Upper lobe of right lung (tissue), 1 donor: ENCODE measurements at places on chromosomes 11 and 22. TPM values are rescaled to one million over a fixed set of nuclear protein-coding genes. Genes with fewer than 3 reads are reported as not detected.
A peak's percentile ranks its signal among the peaks of the same experiment; 100 is the strongest.

A4GALT gene
- total RNA-seq, result 25.7 TPM

MPPED2 gene
- 1.3 TPM for total RNA-seq

GUCD1 gene
- 148 TPM for total RNA-seq

MMP1 gene
- total RNA-seq, result 19.1 TPM

- H3K27ac ChIP-seq, result no peak overlapping the region
- DNase-seq, result no peak
- no peak overlapping the region for H3K4me3 ChIP-seq
Measured at GRCh38 chr11:19767627-19768151, 55.1 kb downstream of the NAV2 start.

GRCh38 chr11:57787920-57788702, 26.5 kb downstream of the CTNND1 start:
- H3K27ac ChIP-seq, result peak overlapping the region; percentile 58
- DNase-seq, result no peak
- H3K27me3 ChIP-seq, result no peaks in the 10 kb centered on the region
- H3K36me3 ChIP-seq, result no peaks in the 10 kb centered on the region

DNA sequence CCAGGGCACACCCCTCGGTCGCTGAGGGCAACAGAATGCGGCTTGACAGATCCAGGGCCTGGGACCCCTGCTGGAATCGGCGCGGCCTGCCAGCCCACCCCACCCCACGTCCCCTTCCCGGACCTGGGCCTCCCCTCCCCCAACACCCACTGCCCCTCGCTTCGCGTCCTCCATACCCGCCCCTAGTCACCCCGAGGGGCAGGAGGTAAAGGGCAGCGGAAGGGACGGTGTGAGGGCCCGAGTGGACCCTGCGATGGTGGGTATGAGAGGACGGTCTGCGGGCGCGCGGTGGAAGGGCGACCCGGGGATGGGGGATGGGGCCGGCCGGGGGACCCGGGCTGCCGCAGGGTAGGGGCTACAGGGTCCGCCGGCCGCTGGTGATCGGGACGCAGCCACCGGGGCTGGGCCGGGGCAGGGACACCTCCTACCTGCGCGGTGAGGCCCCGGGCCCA, 311 bp downstream of the APBB1 start:
- H3K4me1 ChIP-seq, result peaks cover 13% of the 10 kb centered on the region
- H3K4me3 ChIP-seq, result peak overlapping the region; percentile 96
- no peaks in the 10 kb centered on the region for H3K36me3 ChIP-seq
- peak overlapping the region; percentile 92 for H3K27ac ChIP-seq
- no peak for DNase-seq
- no peaks in the 10 kb centered on the region for H3K27me3 ChIP-seq

DNA sequence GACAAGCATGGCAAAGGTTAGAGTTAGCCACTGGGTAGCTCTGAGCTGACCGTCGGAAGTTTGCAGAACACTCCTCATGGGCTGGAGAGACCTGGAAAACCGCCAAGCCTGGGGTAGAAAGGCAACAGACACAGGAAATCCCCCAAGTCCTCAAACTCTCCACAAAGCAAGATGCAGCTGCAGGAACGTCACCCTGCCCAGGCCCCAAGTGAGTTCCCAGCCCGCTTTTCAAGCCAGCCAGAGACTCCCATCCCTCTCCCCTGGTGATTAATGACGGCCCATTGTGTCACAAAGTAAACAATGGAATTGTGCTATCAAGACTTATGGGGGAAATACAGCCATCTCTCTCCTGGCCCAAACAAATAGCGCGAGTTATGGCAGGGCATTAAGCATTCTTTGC, 633.0 kb downstream of the TBC1D22A start:
- no peaks in the 10 kb centered on the region for H3K27me3 ChIP-seq
- no peaks in the 10 kb centered on the region for H3K36me3 ChIP-seq
- no peak overlapping the region for H3K27ac ChIP-seq
- no peak overlapping the region for H3K4me3 ChIP-seq
- peak; percentile 46 for DNase-seq
